ENCODE measurements at places on chromosomes 4 and X.

GRCh38 chr4:165088366-165088765 lies 24.3 kb downstream of the TMEM192 start:
- no peak for DNase-seq

GRCh38 chrX:154437971-154438893 lies 1.3 kb downstream of the GDI1 start:
- DNase-seq, result no peak

DNA sequence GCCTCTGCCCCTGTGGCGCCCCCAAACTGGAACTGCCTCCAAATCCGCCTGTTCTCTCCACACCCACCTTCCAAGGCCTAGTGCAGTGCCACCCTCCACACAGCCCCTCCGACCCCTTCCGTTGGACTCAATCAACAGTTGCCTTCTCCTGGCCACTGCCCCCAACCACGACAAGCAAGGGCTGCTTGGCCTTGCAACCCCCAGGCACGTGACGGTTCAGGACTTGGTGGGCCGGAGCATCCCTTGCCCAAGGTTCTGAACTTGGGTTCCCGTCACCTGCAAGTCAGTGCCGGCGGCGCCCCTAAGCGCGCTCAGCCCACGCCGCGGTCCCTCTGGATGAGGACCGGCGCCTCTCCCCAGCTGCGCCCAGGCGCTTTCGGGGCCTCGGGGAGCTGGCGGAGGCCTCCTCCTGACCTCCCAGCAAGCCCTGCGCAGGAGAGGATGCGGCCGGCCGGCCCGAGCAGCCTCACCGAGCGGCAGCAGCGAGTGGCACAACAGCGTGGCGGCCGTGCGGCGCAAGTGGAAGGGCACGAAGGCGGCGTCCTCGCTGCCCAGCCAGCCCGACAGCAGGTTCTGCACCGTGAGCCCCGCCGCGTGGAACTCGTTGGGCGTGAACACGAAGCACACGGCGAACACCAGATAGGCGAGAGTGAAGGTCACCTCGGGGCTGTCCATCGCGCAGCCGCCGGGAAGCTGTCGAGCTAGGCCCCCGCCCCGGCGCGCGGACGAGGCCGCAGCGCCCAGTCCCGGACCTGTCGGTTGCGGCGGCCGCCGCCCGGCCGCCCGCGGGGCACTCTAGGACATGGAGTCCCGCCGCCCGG lies 750 bp downstream of the TMEM129 start:
- no peak for DNase-seq

DNA sequence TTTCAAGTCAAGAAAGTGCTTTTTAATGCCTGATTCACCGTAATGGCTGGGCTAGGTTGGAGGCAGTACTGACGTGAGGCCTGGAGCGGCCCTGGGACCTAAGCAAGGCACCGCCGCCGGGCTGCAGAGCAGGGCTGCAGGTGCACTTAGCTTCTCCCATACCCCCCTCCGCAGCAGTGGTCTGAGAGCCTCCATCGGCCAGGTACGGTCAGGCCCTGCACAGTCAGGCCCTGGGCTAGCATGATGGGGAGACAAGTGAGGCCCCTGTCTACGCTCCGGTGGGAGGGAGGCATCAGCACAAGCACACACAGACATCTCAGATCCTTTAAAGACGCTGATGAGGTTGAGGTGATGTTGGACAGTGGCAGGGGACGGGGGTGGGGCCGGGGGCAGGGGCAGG lies 4.7 kb downstream of the MAEA start:
- no peak for DNase-seq
